ENCODE measurements at places on chromosomes 12 and 14.

DNA sequence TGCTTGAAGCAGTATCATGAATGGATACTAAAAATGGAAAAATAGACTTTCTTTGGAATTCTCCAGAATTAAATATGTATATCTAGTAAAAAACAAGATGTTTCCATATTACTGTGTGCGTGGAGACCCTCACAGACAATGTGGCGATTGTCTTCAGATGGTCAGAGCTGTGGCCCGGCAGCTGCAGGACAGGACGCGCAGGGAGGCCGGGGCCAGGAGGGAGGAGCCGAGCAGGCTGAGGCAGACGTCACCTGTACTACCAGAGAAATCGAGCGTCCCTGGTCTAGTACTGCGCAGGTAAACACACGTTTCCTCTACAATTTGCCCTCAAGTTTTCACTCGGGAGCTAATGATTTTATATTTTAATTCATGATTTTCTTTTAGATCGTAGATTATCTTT lies 22.8 kb downstream of the DDX51 start:
- DNase-seq, result no peak

DNA sequence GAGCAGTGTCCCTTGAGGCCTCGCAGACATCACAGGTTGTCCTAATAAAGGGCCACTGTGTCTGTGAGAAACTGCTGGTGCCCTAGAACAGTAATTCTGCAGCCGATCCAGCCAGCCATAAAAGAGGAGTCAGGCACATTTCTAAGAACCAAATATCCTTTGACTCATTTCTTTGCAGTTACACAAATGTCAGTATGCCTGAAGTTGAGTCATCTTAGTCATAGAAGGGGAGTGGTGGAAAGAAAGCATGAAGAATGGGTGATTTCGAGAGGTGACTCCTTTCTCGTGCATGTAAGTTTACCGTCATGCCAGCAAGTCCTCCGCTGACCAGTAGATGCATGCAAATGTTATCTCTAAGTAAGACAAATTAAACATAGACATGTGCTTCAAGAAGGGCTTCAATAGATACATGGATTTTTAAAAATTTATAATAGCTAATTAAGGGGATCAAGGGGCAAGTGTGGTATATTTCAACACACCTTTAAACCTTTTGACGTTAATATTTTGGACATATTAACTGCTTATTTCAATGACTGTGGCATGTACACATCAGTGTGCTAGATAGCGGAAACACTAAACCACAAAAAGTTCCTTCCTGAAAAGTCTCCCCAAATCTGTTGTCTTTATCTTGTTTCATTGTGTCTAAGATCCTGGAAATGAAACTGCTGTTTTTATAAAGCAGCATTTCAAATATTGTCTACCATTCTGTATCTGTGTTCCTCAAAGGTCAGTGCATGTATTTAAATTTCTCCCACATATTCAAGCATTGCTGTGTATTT lies 497.4 kb downstream of the NPAS3 start:
- DNase-seq, result no peak

- no peak for DNase-seq
These were observed 14.4 kb downstream of the SPRYD3 start for GRCh38 chr12:53064613-53065436.

DNA sequence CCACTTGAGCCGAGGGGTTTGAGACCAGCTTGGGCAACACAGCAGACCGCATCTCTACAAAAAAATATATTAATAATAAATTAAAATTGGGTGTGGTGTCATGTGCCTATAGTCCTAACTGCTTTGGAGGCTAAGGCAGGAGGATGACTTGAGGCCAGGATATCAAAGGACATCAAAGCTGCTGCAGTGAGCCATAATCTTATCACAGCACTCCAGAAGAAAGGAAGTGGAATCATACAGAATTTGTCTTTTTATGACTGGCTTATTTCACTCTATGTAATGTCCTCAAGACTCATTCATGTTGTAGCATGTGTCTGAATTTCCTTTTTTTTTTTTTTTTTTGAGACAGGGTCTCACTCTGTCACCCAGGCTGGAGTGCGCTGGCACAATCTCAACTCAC lies 43.9 kb upstream of the NUDT4 start:
- no peak for DNase-seq

GRCh38 chr12:111404362-111405148 lies 1.2 kb upstream of the SH2B3 start:
- no peak for DNase-seq

DNA sequence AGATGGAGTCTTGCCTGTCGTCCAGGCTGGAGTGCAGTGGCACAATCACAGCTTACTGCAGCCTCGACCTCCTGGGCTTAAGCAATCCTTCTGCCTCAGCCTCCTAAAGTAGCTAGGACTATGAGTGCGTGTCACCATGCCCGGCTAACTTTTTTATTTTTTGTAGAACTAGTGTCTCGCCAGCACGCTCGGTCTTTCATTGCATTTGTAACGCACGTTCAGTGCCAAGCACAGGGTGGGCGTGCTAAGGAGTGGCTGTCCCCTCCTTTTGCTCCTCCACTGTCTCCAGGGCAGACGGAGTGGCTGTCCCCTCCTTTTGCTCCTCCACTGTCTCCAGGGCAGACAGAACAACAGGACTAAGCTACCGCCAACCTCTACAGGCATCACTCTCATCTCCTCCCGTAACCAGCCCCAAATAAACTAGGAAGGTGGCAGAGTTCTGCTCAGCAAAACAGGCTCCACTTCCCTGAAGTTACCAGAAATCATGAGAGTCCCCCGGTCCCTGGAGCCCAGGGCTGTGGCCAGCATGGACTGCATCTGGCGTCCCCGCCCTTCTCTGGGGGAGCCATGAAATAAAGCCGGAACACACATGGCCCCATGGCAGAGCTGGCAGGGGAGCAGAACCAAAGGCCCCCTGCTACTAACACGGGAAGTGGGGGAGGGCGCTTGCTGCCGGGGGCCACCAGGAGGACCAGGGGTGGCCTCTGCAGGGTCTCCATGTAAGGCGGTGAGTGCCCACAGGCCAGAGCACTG lies 60.2 kb downstream of the CCDC88C start:
- DNase-seq, result no peak

- DNase-seq, result no peak
These were observed 55.2 kb upstream of the TMEM263 start for GRCh38 chr12:106900554-106900953.

DNA sequence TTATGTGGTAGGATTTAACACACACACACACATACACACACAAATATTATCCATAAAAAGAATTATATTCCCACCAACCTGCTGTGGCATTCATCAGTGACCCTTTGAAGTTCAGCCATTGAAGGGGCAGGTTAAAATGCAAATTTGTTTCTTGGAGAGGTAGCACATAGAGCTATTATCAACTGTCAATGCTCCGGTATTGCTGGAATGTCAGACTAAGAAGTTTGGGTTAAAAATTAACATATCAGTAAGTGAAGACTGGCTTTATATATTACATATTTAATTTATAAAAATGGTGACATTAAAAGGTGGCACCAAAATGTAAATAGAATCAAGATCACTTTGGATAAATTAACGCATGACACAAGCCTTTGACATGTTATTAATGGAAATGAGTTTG lies 207.3 kb downstream of the DAD1 start:
- no peak for DNase-seq

GRCh38 chr12:82517027-82517426 lies 158.7 kb downstream of the METTL25 start:
- DNase-seq, result no peak
